ENCODE measurements at places on chromosomes 12 and 14. TPM values are rescaled to one million over a fixed set of nuclear protein-coding genes. Genes with fewer than 3 reads are reported as not detected.

DNA sequence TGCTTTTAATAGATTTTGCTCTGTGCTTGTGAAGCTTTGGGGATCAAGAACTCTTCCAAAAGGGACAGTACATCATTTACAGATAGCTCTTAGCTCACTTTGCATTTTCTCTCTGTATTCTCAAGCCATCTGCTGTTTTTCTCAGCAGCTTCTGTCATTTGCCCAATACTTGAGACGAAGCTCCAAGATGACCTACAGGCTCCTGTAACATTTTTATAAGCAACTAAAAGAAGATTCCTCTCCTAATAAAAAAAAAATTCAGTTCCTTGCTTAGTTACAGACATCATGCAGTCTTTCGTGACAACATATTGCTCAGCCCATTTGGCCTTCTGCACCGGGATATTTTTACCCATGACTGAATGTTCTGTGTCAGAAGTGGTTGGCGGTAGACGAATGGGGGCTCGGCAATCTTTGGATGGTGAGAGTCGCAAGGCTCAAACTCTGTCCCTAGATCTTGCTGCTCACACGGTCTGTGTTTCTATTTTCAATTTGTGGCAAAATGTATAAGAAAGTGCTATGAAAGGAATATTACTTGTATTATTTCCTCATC, 215.6 kb downstream of the FSCB start:
- no peak for DNase-seq

DNA sequence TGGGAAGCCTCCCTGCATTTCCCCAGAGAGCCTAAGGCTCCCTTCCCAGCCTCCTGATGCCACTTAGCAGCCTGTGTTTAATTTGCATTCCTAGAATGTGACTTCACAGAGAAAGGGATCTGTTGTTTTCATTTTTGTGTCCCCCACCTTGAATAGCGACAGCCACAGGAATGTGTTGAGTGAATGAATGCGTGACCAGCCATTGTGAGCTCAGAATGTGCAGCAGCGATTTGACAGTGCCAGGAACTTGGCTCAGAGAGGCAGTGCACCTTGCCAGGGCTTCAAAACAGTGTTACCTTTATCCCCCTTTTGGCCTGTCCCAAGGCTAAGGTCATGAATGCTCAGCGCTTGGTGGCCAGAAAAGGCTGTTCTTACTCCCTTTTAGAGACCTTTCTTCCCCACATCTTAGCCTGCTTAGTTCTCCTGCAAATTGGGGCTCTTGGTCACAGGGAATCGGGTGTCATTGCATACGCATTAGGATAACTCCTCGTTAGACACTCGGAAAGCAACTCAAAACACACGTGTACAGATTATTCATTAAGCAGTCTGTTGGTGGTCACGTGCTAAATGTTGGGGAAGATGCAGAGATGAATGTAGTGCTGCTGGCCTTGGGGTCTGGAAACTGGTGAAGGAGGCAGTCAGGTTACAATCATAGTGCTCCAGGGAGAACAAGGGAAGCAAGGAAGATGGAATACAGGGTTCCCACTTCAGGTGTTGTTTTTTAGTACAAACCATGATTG, 9.8 kb downstream of the NTF3 start:
- no peak for DNase-seq

DNA sequence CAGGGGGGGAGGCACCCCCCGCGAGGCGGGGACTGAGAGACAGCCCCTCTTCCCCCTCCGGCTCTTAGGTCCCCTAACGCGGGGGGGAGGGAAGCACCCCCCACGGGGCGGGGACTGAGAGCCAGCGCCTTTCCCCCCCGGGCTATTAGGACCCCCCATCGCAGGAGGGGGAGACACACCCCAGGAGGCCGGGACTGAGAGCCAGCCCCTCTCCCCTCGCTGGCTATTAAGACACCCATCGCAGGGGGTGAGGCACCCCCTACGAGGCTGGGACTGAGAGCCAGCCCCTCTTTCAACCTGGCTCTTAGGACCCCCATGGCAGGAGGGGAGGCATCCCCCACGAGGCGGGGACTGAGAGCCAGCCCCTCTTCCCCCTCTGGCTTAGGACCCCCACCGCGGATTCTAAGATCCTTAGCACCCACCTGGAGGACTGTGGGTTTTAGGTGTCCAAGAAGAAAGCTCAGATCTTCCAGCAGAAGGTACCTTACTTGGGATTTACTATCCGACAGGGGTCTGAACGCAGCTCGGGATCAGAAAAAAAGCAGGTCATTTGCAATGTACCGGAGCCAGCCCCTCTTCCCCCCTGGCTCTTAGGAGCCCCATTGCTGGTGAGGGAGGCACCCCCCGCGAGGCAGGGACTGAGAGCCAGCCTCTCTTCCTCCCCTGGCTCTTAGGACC, 197.8 kb upstream of the PZP start:
- DNase-seq, result no peak

DNA sequence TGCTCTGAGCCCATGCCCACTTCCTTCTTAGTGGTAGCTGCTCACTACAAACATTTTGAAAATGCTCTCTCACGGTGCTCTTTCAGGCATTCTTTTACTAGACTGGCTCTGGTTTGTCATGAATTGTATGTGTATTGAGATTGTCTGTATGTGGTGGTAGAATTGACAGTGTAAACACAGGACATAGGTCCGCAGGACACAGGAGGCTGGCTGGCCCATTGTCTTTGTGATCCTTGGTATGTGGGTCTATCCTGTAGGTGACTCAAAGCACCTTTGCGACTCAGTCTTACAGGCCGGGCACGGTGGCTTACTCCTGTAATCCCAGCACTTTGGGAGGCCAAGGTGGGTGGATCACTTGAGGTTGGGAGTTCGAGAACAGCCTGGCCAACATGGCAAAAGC, 250.9 kb downstream of the C12orf75 start:
- DNase-seq, result no peak

DNA sequence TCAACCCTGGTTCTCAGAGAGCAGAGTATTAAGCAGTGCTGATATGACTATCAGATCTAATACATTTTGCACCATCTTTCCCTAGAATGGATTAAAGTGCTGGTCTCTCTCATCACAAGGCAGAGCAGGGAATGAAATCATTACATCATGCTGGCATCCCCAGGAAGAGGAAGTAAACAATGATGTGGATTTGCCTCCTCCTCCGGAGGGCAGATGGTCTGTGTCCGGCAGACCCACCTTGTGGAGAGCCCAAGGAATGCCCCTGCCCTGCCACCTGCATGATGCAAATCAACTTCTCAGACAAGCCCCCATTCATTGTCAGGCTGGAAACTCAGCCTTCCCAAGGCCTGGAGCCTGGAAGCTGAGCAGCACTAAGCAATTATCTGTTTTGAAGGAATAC, 1149.1 kb downstream of the VRK1 start:
- no peak for DNase-seq

DNA sequence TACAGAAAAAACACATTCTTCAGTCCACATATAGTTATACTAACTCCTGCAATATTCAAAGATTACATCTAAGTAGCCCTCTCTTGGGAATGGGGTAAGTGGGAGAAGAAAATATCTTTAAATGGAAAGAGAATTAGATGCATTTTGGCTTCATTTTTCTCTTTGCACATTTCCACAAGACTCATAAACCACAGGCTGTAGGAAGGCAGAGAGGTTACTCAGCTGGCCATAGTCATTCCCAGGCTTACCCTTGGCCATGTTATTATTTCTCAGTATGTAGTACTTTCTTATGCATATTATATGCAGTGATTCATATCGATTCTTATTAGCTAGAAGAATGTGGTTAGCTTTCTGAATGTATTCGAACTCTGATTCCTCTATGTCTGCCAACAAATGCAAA, 92.2 kb downstream of the PTPRR start:
- DNase-seq, result no peak

- DNase-seq, result no peak
Measured at GRCh38 chr12:111330800-111331752, 37.8 kb downstream of the PHETA1 start.

DNA sequence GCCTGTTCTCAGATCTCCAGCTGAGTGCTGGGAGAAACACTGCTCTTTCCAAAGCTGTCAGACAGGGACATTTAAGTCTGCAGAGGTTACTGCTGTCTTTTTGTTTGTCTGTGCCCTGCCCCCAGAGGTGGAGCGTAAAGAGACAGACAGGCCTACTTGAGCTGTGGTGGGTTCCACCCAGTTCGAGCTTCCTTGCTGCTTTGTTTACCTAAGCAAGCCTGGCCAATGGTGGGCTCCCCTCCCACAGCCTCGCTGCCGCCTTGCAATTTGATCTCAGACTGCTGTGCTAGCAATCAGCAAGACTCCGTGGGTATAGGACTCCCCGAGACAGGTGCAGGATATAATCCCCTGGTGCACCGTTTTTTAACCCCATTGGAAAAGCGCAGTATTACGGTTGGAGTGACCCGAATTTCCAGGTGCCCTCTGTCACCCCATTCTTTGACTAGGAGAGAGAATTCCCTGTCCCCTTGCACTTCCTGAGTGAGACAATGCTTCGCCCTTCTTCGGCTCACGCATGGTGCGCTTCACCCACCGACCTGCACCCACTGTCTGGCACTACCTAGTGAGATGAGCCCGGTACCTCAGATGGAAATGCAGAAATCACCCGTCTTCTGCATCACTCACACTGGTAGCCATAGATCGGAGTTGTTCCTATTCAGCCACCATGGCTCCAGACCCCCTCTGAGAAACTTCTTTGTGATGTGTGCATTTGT, 650.3 kb upstream of the ALG10B start:
- DNase-seq, result no peak

The GPRC5D gene
- polyA plus RNA-seq, result 0.72 TPM

The SHMT2 gene
- 79.2 TPM for polyA plus RNA-seq

The SLC6A15 gene
- 0.68 TPM for polyA plus RNA-seq
